Stimulated activated CD4-positive, alpha-beta T cell treated with anti-CD3 and anti-CD28 coated beads, Interleukin-1b, Interleukin-23, amount 100 ng/mL, for 4 hours (primary cell): ENCODE measurements at places on chromosomes 6 and 20.

GRCh38 chr6:24936641-24937317, 1.0 kb upstream of the RIPOR2 start:
- DNase-seq: peak; percentile 48

- no peak for DNase-seq
These were observed 55.4 kb downstream of the PREX1 start for GRCh38 chr20:48772183-48772976.

GRCh38 chr6:72111611-72112010, 225.3 kb downstream of the RIMS1 start:
- DNase-seq: no peak

DNA sequence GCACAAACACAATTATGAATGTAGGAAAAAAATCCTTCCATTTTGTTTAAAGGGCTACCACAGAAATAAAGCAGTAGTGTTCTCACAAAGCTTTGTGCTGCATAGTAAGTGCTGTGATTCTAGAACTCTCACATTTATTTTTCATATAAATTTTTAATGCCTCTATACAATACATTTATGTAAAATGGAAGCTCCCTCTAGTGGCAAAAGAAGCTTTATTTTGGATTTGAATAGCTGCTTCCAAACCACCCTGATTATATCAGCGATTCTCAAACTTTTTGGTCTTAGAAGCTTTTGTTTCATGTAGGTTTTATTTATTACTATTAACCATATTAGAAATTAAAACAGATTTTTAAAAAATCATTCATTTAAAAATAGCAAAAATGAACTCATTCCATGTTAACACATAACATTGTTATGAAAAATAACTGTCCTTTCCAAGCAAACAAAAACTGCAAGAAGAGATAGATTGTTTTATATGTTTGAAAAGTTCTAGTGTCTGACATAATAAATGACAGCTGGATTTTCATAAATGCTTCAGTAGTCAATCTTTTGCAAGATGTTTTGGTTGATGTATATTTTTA, 38.4 kb downstream of the HS3ST5 start:
- no peak for DNase-seq

DNA sequence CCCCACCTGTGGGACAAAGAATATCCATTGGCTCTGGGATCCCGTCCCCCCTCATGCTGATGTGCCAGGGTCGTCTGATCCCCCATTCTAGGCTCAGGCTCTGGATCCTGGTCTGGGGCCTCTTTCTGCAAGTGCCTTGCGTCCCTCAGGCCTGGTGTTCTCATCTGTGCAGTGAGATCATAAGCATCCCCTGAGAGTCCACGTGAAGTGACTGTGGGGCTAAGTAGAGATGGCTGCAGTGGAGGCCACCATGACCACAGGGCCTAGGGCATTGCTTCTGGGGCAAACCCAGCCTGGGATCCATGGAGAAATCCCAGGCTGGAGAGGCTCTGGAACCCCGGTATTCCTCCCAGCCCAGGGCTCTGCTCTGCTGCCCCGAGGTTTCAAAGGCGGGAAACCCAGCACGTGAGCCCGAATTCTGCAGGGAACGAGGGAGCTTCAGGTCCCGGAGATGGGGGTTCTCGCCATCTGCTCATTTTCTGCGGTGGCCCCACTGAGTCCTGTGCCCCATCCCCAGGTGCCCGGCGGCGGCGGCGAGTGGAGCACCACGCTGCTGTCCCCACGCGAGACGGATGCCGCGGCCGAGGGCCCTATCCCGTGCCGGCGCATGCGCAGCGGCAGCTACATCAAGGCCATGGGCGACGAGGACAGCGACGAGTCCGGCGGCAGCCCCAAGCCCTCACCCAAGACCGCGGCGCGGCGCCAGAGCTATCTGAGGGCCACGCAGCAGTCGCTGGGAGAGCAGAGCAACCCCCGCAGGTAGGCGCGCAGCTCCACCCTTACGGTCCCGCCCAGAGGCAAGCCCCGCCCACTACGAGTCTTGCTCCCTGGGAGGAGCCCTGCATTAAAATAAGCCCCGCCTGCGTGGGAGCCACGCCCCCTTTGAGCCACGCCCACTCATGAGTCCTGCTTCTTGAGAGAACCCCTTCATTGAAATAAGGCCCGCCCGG, 105.5 kb upstream of the MYL9 start:
- DNase-seq: peak; percentile 81

- no peak for DNase-seq
These were observed 1.5 kb downstream of the VARS2 start for GRCh38 chr6:30915591-30915946.

- DNase-seq: no peak
These were observed 372 bp downstream of the KIAA0408 start for GRCh38 chr6:127458817-127459216.

DNA sequence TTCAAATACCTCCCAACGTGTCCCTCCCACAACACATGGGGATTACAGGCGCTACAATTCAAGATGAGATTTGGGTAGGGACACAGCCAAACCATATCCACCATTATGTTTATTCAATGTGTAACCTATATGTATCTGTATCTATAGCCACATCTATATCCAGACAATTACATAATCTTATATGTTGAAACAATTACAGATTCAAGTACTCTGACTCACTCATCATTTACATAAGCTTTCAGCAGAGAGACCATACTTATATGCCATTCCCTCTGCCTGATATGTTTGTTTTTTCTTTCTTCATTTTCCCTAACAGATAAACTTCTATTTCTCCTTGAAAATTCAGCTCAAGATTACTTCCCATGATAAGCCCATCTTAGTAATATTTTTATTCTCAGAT, 163.6 kb downstream of the LAMA2 start:
- no peak for DNase-seq
